Naive thymus-derived CD4-positive, alpha-beta T cell (primary cell): ENCODE measurements at places on chromosomes 2 and 18.

DNA sequence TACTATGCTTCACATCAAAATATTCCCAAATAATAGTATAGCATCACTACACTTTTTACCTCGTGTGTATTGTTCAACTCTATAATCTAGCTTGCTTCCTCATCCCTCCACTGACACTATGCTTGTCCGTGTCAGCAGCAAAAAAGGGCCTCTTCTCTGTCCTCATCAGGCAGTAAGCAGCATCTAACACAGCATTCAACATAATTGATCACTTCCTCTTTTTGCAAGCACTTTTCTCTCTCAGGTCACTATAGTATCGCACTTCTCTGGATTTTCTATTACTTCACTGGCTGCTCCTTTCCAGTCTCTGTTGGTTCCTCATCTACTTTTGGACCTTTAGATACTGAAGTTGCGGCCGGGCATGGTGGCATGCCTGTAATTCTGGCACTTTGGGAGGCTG, 64.9 kb upstream of the ZSWIM2 start:
- DNase-seq, result no peak

DNA sequence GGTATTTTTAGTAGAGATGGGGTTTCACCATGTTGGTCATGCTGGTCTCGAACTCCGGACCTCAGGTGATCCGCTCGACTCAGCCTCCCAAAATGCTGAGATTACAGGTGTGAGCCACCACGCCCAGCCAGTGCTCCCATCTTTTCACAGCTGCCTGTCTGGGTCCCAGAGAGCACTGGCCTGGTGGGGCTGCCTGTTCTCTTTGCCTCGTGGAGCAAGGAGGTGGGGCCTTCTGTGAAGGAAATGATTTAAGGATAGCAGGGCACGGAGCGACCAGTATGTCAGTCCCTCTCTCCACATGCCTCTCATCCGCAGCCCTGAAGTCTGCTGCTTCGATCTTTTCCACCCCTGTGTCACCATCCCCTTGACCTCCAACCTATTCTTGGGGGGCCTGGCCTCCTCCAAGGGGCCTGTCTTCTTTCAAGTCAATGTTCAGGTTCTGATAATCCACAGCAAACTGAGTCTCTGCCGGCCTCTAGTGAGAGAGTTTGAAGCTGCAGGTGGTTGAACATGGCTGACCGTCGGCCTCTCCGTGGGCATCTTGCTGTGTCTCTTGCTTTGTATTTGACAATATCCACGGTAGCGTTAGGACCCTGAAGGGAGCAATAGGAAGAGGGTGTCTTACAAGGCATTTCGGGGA, 28.2 kb upstream of the GIGYF2 start:
- no peak for DNase-seq

DNA sequence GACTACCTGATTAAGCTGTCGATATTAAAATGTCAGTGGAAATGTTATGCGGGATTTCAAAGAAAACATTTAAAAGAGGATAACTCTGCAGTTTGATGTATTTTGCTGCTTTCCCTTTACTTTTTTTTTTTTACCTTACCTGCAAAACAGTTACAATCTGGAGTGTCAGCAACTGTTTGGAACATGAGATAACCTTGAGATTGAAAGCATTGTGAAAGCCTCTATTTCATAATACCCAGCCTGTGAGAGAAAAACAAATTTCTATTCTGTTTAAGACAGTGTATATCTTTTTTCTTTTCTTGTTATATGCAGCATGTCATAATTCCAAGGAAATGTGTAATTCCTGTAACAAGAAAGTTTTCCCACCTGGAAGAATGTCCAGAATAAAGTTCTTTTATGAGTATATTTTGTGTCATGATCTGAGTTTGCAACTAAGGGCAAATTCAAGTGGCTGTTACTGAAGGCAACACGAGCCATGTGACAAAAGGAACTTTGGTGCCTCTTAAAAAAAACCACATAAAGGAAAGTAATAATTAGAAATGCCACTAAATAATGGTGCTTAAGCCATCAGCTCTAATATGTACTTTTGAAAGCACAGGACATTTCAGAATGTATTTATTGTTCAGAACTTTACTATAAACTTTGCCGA, 297.0 kb upstream of the DSEL start:
- no peak for DNase-seq

GRCh38 chr18:38883111-38883510, 1317.5 kb upstream of the CELF4 start:
- no peak for DNase-seq

DNA sequence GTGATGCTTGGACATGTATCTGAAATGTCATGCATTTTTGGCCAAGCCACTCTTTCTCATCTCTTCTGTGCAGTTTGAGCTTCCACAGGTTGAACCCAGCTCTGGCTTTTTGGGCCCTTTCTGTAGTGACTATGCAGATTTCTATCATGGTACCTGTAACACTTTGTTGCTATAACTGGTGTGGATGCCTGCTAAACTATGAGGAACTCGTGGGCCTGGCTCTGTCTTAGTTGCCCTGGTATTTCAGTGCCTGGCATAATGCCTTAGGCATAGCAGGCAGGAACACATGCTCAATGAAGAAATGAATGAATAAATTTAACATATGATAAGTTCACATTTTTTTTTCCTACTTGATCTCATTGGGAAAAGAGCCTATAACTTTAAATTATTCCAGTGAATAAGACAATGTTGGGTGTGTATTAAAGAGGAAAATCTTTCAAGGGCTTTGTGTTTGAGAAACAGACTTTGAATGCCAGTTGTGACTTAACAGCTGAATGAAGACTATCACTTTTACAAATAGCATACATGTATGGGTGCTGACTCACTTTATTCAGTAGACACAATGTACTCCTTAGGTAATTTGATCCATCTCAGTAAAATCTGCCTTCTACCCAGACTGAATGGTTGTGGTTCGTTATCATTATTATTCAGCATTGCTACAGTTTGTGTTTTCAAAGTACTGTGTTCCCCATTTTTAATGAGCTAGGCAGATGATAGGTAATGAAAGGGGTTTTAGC, 86.4 kb upstream of the MAP4K3 start:
- no peak for DNase-seq

GRCh38 chr18:75607701-75608100, 180.2 kb upstream of the SMIM21 start:
- no peak for DNase-seq

GRCh38 chr2:233691443-233692433, 952 bp upstream of the UGT1A6 start:
- no peak for DNase-seq

GRCh38 chr2:105751272-105751671, 6.6 kb downstream of the NCK2 start:
- no peak for DNase-seq

DNA sequence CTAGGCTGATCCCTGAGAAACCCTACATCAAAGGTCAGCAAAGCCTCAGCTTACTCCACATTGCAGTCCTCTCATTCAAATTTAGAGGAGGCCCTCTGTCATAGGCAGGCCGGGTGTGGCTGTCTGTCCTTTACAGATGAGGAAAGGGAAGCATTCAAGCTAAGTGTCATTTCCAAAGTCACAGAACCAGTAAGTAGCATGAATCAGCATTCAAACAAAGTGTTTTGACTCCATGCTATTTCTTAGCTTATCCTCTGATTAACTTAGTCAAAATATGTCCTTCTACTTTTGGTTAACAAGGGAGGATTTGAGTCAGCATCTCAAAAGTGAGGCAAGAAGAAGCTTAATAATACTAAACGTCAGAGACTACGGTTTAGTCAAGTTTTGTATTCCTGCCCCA, 409.0 kb upstream of the POU3F3 start:
- DNase-seq, result no peak

DNA sequence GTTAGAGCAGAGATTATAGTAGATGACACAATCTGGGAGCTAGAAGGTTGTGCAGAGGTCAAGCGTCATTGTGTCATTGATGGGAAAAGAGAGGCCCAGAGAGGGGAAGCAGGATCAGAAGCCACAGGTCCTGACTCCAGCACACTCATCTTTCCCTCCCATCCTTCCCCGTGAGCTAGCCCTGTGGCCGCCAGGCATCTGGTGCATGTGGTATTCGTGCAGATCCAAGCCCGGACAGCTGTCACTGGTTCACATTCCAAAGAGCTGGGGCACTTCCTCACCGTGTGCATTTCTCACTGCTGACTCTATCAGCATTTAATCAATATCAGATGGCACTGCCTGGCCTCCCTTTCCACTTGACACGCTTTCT, 94.1 kb upstream of the THOC1 start:
- DNase-seq, result no peak

GRCh38 chr18:31197676-31198075, 35.0 kb upstream of the DSC1 start:
- no peak for DNase-seq

GRCh38 chr2:36982467-36982866, 16.1 kb upstream of the STRN start:
- no peak for DNase-seq

GRCh38 chr2:157853211-157853610, 22.9 kb downstream of the ACVR1 start:
- DNase-seq, result no peak

GRCh38 chr2:128493880-128494279, 175.2 kb upstream of the HS6ST1 start:
- no peak for DNase-seq

- DNase-seq, result no peak
Observed at GRCh38 chr2:46615986-46616485, 136.7 kb downstream of the TMEM247 start.

DNA sequence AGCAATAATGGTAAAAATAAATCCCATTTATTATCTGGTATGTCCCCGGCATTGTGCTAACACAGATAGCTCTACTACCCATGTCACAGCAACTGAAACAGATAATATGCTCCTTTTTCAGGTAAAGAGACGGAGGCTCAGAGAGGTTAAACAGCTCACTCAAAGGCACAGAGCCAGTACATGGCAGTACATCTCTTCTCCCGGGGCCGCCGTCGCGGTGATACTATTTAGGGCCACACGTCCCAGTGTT, 693 bp upstream of the PDK1 start:
- no peak for DNase-seq

GRCh38 chr18:23941791-23942190, 72.8 kb upstream of the TTC39C start:
- no peak for DNase-seq

- no peak for DNase-seq
Observed at GRCh38 chr2:128385365-128385764, 66.7 kb upstream of the HS6ST1 start.

DNA sequence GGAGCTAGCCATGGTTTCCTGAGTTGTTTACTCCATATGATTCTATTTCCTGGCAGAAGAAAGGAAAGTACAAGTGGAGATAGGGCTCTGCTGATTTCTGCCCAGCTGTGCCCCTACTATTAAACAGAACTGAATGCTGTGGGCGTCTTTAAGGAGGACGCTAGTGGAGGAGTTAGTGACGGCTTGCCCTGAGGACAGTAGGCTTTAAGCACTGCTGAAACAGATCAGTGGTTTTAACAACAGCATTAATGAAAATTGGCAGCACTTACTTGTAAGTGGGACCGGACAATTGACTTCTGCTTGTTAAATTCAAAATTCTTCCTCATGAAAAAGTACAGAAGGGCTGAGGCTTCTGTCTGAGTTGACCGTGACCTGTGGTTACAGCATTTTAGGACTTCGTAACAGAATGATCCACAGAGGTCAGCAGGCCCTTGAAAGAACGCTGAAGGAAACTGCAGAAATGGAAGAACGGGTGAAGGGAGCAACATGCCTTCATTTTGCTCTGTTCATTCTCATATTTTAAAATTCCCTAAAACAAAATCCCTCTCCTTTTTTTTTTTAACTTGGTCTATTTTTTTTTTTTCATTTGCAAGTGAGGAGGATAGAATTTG, 80.6 kb upstream of the CCDC195 start:
- no peak for DNase-seq

DNA sequence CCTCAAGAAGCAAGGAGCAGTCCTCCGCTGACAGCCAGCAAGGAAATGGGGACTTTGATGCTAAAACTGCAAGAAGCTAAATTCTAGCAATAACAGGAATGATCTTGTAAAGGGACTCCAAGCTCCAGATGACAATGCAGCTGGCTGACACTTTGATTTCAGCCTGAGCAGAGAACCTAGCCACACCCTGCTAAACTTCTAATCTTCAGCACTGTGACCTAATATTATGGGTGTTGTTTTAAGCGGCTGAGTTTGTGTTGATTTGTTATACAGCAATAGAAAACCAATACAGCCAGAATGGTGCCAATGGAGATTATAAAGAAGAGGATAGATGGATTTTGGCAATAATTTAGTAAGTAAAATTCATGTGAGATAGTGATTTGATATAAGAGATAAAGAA, 196.7 kb upstream of the SPHKAP start:
- no peak for DNase-seq

DNA sequence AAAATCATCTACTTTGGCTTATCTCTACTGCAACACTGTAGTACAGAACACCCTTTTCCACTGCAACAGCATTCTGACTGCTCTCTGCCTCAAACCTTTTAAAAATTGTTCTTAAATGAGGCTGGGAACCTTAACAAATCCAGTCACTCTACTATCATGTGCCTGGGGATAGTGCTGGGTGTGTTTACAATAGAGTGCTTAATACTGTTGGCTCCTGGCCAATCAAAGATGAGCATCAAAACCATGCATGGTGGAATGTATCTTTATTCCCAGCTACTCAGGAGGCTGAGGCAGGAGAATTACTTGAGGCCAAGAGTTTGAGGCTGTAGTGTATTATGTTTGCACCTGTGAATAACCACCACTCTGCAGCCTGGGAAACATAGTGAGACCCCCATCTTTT, 7.4 kb downstream of the ANKAR start:
- no peak for DNase-seq

GRCh38 chr2:179432751-179433150, 168.1 kb upstream of the SESTD1 start:
- DNase-seq, result no peak
